ENCODE measurements at places on chromosomes 4 and X.

DNA sequence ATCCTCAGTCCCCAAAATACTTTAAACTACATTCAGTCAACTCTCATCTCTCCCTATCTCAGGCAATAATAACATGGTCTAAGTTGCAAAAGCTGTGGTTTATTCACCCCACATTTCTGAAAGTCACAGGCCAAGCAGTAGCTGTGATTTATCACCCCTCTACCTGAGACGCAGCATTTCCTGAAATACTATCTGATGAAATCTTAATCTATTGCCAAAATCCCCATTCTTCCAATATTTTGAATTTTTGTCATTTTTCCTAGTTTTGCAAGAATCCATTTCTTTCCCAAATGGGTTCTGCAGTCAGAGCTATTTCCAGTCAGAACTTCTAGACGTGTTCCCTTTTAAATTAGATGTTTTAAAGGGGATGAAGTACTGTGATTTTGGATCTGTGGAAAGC is 148.3 kb downstream of the BANK1 start:
- no peak for DNase-seq

DNA sequence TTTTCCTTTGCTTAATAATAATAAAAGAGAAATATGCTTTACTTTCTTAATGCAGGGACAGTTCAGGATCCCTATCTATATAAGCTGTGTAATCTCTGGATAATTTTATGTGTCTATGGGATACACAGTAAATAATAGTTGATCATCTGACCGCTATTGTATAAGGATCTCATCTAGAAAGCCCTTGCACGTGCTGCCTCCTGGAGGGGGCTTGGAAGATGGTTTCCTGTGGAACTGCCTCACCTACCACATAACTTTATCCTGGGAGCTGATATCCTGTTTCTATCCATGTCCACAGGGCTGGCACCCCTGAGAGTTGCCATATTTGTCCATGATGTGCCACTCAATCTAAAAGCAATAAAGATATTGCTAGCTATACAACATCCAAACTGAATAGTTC is 139.3 kb upstream of the FRMPD4 start:
- no peak for DNase-seq

- DNase-seq: no peak
Observed at GRCh38 chr4:147964266-147964880, 232.5 kb downstream of the ARHGAP10 start.

DNA sequence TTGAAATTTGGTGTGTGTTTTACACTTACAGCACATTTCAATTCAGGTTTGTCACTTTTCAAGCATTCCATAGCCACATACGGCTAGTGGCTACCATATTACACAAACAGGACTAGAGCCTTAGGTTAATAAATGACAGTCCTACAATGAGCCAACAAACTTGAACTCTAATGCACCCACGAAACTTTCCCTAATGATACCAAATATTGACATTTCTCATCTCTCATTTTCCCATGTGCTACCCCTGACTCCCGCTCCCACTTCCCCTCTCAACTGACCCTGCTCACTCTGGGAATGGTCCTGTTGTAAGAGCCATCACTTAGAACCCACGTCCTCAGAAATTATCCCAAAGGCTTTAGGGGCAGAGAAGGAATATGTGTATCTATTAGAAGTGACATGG is 4.9 kb upstream of the TLR10 start:
- no peak for DNase-seq

DNA sequence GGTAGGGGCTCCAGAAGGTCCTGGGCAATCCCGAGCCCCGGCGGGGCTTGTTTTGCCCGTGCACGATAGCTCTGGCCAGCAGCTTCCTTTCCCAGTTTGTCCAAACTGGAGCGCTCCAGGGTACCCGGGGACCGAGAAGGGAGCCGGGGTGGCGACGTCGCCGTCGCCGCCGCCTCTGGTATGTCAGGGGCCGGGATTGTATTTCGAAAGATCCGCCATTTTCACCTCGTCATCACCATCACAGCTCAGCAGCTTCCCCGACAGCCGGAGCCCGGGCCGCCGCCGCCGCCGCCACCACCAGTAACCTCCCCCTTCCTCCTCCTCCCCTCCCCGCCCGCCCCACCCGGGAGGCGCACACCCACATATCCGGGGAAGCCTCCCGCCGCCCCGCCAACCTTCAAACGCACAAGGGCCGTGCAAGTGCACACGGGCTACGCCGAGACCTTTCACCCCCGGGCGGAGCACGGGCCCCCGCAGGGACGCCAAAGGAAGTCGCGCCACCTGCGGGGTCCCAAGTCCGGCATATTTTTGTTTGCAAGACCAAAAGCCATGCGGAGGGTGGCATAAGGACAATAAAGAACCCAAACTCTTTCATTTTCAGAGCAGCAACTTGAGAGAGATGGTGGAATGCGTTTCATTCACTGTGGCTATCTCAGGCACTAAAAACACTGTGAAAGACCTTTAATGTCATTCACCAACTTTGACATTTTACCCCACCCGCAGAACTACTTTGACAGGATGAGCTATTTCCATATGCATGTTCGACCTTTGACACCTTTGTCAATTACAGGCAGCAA is at the start of gene LIN54:
LIN54 (minus strand) TSS at position 302 of the 797 bp plus-strand sequence. CDS start 25,979 bp downstream, outside the sequence.
- peak; percentile 70 for DNase-seq

DNA sequence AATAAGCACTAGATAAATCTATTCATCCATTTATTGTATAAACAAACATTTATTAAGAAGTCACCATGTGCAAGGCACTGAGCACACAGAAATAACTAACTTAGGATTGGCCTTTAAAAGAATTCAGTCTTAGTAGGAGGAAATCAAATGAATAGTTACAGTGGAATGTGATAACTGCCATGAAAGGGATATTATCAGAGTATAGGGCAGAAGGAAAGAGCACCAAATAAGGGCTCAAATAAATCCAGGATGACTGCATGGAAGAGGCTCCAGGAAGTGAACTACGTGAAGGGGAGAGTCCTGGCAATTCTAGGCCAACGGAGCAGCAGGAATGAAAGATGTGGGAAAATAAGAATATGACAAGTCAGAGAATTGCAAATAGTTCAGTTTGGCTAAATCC is 406.0 kb downstream of the INPP4B start:
- DNase-seq: no peak

DNA sequence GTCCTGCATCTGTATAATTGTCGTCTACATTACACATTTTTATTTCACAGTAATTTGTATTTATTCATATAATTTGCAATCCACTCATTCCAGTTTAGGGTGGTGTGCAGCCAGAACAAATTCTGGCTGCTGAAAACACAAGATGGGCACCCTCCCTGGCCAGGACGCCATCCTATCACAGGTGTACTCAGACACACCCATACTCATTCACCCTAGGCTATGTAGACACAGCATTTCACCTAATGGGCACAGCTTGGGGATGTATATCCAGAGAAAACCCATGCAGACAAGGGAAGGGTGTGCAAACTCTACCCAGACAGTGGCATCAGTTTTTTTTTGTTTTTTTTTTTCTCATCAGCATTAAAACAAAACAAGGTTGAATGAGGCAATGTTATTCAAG is 73.1 kb downstream of the HMGB2 start:
- no peak for DNase-seq

- DNase-seq: no peak
Observed at GRCh38 chr4:156797206-156797605, 174.4 kb downstream of the PDGFC start.

Measured in SW480 (cell line).